ENCODE measurements at places on chromosomes 4 and X.

DNA sequence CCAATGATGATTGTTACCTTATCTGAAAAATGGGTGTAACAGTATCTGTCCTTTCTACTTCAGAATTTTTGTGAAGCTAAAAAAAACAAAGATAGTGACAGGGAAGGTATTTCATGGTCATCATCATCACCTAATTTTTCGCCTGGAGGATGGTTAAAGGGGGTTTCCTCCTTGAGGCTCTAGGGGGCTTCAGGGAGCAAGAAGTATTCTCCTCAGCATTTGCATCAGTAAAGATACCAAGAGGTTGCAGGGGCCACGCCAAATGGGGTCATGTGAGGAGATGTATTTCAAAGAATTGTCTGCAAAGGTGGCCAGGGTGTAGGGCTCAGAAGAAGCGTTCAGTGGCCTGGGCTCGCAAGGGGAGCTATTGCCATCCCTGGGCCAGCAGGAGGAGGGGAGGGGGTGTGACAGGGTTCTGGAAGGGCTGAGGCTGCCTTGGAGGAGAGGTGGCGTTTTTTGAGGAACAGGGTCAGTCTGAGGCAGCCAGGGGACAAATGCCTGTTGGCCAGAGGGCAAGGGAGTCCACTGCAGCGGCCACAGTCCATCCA lies 7.3 kb upstream of the NSG1 start:
- DNase-seq: no peak

GRCh38 chrX:119618439-119618838 lies 12.2 kb upstream of the NKRF start:
- DNase-seq: no peak

GRCh38 chr4:80948995-80949394 lies 81.5 kb upstream of the BMP3 start:
- DNase-seq: no peak

DNA sequence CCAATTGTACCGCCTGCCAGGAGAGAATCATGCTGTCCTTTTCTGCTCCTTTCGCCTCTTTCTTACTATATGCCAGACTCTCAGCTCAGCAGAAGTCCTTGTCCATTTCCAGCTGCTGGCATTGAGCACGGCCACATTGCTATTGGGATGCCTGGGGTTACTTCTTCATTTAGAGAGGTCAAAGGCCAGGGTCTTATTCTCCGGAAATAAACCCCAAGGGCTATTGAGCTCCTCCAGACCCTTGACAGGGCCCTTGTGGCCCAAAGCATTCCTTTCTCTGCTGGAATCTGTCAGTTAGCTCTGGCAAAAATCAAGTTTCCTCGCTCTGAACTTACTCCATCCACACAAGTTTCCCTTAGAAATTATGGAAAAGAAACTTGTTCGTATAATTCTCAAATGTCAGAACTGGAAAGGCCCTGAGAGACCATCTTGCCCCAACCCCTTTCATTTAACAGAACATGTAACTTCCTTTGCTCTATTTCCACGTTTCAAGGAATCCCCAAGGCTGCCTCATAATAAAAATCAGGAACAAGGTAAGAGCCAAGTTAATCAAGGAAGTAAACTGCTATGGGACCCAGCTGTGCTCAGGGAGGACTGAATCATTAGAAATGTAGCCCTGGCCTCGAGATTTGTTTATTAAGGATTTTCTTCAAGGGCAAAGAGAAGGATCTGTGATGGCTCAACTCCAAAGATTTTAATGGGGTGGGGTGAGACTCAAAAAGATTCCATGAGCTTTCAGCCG lies 11.8 kb downstream of the AKAP4 start:
- no peak for DNase-seq
